ENCODE measurements at places on chromosomes 7 and 10.

DNA sequence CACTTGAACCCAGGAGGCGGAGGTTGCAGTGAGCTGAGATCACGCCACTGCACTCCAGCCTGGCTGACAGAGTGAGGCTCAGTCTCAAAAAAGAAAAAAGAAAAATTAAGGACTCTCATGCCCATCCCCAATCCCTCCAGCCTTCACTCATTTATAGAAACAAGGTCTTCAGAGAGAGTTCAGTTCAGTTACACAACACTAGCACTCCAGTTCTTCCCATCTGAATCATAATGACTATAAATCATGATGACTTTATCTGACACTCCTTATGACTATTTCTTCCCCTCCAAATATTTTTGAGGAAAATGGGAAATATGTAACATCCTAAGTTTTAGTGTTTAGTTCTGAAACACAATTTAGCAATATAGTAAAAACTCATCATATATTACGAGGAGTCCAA lies 107.4 kb upstream of the LSM8 start:
- DNase-seq: no peak

GRCh38 chr10:79335094-79335469 lies 12.2 kb upstream of the PPIF start:
- DNase-seq: no peak

DNA sequence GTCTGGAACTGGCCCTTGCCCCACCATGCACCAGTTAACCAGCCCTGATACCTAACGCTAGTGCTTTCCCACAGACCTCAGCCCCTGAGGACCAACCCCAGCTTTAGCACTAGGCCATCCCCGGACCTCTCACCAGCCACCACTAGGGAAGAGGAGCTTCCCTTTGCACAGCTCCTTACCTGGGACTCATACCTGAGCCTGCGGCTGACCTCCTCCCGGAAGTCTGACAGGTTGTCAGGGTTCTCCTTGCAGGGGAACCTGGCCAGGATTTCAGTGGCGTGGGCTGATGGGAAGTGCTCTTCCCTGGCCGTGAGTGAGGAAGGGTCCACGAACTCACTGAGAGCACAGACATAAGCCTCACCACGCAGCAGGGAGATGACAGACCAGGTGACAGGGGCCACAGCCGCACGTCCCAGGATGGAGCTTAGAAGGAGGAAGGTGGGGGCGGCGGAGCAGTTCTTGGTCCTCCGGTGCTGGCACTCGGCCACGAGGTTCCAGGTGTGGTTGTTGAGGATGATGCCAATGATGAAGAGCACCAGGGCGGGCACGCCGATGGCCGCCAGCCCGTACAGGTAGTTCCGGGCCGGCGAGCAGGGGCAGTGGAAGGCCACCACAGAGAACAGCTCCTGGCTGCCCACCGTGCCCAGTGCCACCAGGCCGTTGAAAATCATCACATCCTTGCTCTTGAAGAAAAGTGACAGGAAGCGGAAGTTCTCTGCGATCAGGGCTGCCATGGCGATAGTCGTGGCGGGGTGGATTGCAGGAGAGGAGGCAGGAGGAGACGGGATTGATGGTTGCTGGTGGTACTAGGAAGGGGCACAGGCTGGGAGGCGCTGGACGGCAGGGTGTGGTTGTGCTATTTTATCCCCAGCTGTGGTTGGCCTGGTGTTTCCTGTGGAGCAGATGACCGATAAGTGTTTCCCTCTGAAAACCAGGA lies 2.7 kb downstream of the CALHM2 start:
- no peak for DNase-seq

DNA sequence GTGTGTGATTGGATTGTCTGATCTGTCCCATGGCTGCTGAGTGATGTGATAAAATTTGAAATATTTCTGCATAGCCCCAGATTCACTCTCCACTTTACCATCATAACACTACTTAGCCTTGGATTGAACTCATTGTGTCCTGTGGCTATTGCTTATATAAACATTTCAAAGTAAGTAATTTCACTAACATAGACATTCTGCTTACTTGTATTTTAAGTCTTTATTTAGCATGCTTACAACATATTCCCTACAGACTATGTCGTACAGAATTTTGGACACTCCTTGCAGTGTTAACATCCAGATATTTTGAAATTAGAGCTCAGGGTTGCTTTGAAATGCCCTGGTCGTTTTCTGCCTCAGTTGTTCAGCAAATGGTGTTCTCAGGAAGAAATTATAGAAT lies 117.6 kb downstream of the LRRC4 start:
- DNase-seq: no peak

- no peak for DNase-seq
Observed at GRCh38 chr7:131164025-131164925, 163.4 kb upstream of the MKLN1 start.

DNA sequence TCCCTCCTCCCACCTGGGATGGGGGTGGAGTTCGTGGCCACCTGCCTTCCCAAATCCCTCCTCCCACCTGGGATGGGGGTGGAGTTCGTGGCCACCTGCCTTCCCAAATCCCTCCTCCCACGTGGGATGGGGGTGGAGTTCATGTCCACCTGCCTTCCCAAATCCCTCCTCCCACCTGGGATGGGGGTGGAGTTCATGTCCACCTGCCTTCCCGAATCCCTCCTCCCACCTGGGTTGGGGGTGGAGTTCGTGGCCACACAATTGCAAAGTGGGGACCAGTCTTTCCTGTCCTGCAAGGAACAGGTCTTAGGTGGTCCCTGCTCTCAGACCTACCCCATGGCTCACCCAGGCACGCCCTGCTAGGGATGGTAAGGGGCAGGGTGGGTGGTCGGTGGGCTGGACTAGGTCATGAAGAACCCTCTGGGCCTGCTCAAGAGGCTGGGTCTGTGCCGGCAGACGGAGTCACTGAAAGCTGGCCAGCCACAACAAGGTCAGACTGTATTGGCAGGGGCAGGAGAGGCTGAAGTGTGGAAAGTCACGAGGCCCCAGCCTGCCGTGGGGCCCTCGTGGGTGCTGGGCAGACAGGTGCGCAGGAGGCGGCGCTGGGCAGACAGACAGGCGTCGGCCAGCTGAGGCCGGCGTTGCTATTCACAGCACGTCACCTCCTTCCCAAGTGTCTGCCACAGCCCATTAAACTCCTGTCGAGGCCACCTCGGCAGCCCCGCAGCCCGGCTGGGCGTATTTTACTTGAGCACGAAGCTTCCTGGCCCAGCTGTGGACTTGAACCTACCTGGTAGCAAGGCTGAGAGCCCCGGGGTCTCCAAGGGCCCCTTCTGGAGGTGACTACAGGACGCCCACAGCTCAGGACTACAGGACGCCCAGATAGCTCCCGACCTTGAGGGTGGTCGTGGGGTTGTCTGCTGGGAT lies 4.1 kb downstream of the KNDC1 start:
- no peak for DNase-seq

GRCh38 chr7:5607951-5608656 lies 173.4 kb downstream of the RNF216 start:
- no peak for DNase-seq

DNA sequence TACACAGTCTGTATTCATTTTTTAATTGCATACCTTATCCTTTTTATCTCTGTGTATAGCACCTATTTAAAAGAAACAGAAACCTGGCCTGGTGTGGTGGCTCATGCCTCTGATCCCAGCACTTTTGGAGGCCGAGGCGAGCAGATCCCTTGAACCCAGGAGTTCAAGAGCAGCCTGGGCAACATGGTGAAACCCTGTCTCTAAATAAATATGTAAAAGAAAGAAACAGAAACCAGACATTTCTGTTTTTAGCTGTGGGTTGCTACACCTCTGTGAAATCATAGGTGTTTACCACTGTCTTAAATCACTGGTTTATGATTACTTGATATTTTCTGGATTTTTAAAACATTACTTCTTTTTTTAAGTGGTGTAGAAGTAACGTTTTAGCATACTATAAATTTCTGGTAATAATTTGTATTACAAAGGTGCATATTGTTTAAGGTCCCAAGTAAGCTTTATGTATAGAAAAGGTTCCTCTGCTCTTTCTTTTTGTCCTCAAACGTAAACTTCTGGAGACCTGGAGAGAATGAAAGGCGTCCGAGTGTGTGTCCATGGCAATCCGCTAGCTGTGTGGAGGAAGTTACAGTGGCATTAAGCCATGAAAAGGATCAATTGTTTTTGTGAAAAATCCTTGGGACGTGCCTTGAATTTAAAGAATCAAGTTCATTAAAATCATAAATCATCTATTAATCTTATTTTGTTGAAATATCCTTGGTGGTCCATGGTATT lies 41.1 kb downstream of the PTPRZ1 start:
- no peak for DNase-seq

- DNase-seq: no peak
Observed at GRCh38 chr7:98802781-98803110, 67.1 kb downstream of the TMEM130 start.

- no peak for DNase-seq
Observed at GRCh38 chr7:66503036-66503370, 125.7 kb upstream of the KCTD7 start.
